ENCODE measurements at places on chromosomes 6 and 20. TPM values are rescaled to one million over a fixed set of nuclear protein-coding genes. Genes with fewer than 3 reads are reported as not detected.

GRCh38 chr6:141303907-141304306, 828.8 kb upstream of the GJE1 start:
- no peak for DNase-seq

GRCh38 chr6:15096894-15097837, 148.7 kb upstream of the JARID2 start:
- no peak for DNase-seq

DNA sequence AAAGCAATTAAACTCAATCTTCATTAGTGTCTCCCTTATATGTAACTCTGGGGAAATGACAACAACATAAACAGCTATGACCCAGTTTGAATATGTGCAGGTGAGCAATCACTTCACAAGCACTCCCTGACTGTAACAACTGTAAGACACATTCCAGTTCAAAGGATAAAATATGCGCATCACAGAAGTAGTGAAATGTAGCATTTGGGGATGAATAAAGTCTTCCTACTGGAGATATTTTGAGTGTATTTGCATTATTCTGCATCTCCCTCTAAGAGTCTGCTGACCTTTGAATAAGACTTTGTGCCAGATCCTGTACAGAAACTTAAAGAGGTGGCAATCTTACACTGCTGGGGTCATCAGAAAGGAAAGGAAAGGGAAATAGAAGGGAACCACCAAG, 179.5 kb upstream of the TBX18 start:
- DNase-seq, result no peak

ADGRG6 gene
- total RNA-seq, result 39.5 TPM

Measured in upper lobe of left lung (tissue), 6 donors.